Suppressor macrophage treated with lipopolysaccharide for 4 hours (primary cell): ENCODE measurements at places on chromosomes 7 and 10.

DNA sequence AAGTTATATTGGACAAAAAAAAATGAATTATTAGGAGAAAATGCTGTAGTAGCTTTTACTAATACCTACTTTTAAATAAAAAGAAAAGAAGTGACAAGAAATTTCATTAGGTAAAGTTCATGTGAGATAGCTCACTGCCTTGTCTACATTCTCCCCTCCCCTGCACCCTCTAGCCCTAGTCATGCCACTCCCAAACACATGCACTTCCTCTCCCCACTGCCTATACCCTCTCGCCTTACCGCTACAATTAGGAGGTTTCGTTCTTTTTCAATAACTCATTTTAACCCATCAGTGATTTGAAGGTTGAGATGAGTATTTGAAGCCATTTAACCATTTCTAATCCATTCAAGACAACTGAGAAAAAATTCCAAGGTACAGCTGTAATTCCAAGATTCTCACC lies 75.3 kb downstream of the HIBADH start:
- no peak for DNase-seq

DNA sequence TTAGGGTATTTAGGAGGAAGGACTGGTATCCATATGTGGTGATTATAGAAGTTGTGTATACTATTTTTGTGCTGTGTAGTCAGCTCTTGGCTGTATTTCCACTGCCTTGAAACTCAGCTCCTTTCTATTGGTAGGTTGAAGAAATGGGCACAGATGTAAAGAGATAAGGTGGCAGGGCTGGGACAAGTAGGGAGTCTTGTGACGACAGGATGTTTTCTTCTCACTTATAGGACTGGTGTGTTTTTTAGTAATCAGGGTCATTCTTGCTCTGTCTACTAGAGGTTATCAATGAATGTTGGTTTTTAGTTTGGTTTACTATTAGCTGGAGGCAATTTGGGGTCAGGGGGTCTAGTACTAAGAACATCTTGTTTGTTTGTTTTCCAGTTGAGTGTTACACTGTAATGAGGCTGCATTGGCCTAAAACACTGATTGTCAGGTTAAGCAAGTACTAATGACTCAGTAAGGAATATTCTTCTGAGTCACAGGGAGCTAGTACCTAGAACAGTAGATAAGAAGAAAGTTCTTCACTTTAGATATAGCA lies 11.8 kb downstream of the UBN2 start:
- no peak for DNase-seq

GRCh38 chr10:108275895-108276685 lies 1111.6 kb upstream of the SORCS1 start:
- DNase-seq = no peak

GRCh38 chr7:156157409-156158012 lies 345.2 kb upstream of the SHH start:
- no peak for DNase-seq

GRCh38 chr10:114507449-114507848 lies 103.1 kb upstream of the AFAP1L2 start:
- no peak for DNase-seq

DNA sequence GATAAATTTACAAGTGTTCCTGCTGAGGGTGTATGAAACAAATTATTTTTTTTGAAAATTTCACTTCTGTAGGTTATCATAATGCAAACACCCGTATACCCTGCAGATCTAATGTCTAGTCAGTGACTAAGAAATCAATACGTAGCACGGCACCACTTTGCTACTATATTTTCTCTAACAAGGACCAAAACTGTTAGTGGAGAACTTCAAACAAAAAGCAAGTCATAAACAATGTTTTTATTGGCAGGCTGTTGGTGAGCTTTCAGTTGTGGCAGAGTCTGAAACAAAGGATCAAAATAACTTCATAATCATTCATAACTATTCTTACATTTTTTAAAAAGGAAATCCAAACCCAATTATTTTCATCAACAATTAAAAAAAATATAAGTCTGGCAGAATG lies 11.8 kb downstream of the SEM1 start:
- DNase-seq = no peak

- DNase-seq = peak; percentile 85
Measured at GRCh38 chr7:74061840-74062539, 21.6 kb upstream of the LIMK1 start.

DNA sequence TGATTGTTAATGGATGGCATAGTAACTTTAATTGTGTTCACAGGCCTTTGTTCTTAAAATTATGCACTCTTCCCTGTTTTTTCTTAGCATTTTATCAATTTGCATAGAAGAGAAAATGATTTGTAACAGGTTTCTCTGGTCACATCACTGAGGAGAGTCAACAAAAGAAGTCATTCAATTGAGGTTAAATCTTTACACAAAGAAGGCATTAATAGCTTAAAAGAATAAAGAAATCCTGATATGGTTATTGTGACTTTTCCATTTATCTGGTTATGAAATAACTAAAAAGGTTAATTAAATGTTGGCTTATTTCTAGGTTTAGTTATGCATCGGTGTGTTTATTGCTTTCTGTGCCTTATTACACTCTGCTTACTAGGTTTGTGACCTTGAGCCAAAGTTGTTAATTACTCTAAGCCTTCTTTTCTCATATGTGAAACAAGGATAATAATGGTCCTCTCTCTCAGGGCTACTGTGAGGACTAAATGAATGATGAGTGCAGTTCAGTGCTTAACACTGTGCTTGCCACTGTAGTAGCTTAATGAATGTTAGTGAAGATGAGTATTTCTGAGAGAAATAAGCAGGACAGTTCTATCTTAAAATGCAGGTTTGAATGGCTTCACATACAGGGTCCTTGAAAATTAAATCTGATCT lies 12.1 kb downstream of the BMPR1A start:
- DNase-seq = no peak

- no peak for DNase-seq
Measured at GRCh38 chr10:15113766-15114165, 16.6 kb downstream of the RPP38 start.

DNA sequence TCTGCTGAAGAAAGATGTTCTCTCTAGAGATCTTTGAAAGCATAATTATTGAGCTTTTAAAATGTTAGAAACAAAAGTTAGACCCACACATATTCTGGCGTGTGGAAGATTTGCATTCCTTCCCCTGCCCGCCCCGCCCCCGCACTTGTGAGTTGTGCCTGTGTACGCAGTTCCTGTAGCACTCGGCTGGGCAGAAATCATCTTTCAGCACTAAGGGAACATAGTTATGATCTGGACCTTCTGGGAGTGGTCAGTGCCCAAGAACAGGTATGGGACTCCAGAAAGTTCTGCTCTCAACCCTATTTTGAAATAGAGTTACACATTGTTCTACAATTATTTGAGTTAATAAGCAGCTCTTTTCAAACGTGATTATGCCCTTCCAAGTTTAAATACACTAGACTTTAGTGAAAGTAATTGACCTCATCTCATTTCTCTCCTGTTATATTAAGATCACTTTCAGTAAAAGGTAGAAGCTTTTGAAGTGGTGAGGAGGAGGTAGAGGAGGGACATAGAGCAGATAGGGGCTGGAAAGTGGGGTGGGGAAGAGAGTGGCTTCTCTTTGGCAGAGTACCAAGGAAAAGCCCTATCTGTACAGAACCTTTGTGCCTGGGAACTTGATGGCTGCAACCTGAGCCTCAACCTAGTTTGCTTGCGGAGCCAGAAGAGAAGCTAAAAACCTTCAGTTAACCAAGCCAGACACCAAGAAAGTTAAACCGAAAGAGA lies 5.7 kb downstream of the BLVRA start:
- DNase-seq = peak; percentile 84
